ENCODE measurements at places on chromosomes 3 and 15.
A peak's percentile ranks its signal among the peaks of the same experiment; 100 is the strongest.

GRCh38 chr3:197458179-197458707 lies 97.5 kb downstream of the BDH1 start:
- peak; percentile 66 for DNase-seq

- no peak for DNase-seq
Measured at GRCh38 chr3:5185093-5185673, 2.3 kb upstream of the EDEM1 start.

GRCh38 chr3:64387688-64388087 lies 162.4 kb upstream of the PRICKLE2 start:
- DNase-seq: no peak

- no peak for DNase-seq
Measured at GRCh38 chr3:119700920-119701734, 1.7 kb upstream of the CFAP91 start.

- DNase-seq: no peak
Measured at GRCh38 chr15:96117270-96117669, 213.2 kb upstream of the NR2F2 start.

- no peak for DNase-seq
Measured at GRCh38 chr15:67267440-67267839, 12.9 kb downstream of the IQCH start.

DNA sequence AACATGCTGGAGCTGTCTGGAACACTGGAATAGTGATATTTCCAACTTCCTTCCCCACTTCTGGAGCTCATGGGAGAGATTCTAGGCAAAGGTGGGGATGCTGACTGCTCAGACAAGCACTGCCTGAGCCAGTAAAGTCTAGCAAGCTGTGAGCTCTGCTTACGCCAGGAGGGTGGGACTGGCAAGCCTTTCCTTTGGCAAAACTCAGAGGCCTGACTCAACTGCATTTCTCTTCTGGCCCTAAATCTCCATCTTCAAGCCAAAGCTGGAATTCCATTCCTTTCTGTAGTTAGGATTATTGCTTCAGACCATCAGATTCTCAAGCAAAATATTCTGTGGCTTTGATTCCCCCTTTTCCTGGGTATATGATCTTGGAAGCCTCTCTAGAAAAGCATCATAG lies 20.3 kb upstream of the EPB42 start:
- no peak for DNase-seq

- no peak for DNase-seq
Measured at GRCh38 chr3:56885879-56886278, 84.1 kb upstream of the ARHGEF3 start.

DNA sequence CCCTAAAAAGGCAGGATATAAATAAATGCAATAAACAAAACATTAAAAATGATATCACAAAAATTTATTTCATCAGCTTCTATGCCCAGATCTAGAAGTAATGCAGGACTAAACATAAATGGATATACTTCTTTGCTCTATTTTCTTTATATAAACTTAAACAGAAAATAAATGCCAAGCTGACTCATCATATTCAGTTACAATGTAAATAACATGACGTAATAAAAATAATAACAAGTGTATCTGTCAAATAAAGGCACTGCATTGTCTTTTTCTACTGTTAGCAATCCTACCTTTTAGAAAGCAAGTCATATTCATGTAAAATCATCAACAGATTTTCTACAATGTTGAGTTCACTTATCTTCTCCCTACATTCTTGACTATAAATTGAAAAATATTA lies 61.6 kb downstream of the NEK10 start:
- no peak for DNase-seq

GRCh38 chr3:190289989-190290388 lies 32.3 kb downstream of the CLDN1 start:
- DNase-seq: no peak

- DNase-seq: no peak
Measured at GRCh38 chr3:100141586-100141985, 27.3 kb upstream of the FILIP1L start.

- DNase-seq: no peak
Measured at GRCh38 chr15:35723852-35724251, 177.9 kb upstream of the DPH6 start.

DNA sequence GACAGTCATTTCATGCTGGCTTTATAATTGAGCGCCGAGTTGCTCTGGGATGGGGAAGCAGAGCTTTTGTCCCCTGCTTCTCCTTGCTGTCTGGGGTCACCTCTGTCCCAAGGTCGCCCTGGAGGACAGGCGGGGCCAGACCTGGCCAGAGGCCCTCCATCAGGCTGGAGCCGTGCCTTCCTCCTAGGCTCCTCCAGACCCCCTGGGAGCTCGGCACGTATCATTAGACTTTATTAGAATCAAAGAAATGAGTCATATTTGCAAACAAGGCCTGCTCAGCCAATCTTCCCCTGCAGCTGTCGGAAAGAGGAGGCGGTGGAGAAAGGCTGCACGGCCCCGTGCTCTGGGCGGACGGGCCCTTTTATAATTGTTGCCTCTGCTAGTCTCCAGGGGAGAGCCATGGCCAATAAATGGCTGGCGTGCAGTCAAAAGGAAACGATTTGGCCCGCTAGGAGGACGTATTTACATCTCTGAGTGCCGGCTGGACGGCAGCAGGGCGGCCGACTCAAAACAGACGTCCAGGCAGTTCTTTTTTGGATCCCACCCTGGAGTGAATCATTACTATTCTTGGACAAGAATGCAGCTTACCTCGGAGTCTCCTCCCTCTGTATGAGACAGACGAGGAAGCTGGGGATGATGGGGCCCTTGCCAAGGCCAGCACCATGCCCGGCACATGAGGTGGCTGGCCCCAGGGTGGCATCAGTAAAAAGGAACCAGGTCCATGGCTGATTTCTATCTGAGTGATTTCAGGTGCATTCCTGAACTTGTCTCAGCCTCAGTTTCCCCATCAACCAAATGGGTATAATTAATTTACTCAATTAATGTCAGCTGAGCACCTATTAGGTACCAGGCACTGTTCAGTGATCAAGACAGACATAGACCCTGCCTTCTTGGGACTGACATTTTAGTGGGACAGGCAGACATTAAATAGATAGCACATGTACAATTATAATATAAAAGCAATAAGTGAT lies 50.6 kb downstream of the SLC6A6 start:
- DNase-seq: peak; percentile 85

DNA sequence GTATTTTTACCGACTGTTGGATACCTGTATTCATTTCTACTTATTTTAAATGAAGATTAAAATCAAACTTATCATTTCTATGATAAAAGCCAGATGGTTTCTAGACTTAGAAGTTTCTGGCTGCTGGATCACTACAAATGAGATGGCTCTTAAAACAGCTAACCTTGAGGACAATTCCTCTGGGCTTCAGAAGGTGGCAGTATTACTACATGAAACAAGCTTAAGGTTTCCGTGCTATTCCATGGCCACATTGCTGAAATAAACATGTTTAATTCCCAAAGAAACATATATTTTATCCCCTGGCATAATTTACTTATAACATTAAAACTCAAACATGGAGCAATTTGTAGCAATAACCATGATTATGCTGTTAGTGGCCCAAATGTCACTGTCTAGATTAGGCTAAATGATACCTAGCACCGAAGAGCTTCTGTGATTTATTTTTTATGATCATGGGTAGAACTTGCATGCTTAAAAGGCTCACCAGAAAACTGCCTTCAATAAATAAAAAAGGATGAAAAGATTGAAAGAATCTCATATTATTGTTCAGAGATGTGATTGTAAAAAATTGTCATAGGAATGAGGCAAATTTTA lies 204.0 kb upstream of the NANOGP8 start:
- peak; percentile 78 for DNase-seq

GRCh38 chr3:89560568-89560967 lies 453.1 kb downstream of the EPHA3 start:
- no peak for DNase-seq

- DNase-seq: no peak
Measured at GRCh38 chr3:55012091-55012490, 84.2 kb upstream of the LRTM1 start.

DNA sequence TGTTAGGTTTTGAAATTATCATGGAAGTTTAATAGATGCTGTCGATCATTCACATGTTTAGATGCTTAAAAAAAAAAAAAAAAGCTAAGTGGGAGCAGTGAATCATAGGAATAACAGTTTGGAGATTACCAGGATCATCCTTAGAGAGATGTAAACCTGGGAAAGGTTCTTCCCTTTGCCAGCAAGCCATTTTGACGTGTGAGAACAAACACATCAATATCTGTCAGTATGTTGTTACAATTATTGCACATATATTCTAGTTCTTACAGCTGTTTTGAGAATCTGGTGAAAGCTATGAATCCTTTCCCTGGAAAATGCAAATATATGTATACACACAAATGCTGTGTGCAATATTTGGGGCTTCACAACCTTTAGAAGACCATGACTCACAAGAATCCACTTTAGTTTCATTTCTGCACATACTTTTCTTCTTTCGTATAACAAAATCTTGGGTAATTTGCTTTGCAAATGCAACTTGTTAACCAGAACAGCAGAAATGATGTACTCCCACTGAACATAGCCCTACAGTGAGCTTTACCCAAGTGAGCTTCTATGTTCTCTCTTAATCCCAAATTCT lies 12.0 kb downstream of the NFKBIZ start:
- no peak for DNase-seq

GRCh38 chr3:29307295-29307694 lies 26.4 kb downstream of the RBMS3 start:
- DNase-seq: no peak

DNA sequence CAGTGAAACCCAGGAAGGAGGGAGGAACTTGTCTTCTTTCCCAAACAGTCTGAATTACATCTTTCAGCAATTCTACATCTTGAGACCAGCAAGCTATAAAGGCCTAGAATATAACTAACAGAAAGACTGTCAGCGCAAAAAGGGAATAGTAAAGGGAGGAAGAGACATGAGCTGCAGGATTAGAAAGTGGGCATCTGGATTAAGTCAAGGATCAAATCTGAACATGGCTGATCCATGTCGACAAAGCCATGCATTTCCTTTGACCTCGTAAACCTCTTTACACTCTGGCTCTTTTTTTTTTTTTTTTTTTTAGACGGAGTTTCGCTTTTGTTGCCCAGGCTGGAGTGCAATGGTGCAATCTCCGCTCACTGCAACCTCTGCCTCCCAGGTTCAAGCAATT lies 35.4 kb upstream of the KCNMB3 start:
- DNase-seq: no peak

DNA sequence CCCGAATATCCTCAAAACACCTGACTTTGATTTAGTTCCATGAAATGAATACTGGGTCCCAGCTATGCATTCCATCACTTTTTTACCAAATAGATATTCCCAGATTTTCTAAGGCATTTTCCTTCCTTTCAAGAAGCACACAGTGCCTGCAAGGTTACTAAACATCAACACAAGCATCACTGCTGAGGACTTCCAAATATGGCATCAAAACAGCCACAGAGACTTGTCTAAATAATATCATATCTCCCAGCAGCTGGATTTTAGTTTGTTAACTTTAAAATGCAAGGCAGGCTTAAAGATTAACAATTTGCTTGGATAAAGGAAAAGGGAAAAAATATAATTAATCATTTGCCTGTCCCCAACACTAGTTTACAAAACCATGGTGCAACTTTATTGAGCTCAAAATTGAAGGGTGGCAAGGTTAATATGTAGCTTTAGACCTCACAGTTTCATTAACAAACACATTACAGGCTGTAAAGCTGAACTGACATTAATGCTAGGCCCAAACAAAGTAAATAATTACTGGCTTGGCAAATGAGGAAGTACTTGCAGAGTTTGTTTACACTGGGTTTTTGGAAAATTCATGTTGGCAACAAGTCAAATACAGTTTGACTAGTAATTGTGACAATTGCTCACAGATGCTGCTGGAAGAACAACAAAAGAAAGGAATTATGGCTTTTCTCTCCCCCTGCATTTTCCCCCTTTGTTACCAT lies 401.7 kb upstream of the CDIN1 start:
- DNase-seq: peak; percentile 71

DNA sequence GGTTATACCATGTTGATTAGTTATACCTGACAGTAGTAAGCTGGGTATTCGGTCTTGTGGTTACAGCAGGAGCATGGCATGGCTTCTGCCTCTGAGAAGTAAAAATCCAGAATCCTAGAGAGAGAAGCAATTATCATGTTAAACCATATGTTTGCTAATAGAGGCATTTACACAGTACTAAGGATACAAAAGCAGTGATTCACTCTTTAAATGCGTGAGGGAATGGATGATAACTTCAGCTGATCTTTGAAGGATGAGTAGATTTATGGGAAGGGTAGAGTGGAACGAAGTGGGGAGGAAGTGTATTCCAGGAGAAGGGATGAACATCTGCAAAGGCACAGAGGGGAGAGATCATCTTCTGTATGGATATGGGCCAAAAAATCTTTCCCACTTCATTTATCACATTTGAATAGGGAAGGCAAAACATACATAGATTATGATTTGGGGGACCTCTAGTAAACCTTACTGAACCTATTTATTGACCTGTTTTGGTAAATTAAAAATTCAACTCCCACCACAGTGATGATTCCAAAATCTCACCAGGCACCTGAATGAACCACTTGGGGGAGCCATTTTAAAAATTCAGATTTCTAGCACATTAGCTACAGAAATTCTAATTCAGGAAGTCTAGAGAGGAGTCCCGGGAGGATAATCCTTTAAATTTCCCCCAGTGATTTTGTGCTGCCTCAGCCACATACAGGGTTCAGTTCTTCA lies 35.1 kb downstream of the IGSF10 start:
- peak; percentile 52 for DNase-seq

GRCh38 chr3:59451800-59452746 lies 402.2 kb upstream of the CFAP20DC start:
- no peak for DNase-seq

DNA sequence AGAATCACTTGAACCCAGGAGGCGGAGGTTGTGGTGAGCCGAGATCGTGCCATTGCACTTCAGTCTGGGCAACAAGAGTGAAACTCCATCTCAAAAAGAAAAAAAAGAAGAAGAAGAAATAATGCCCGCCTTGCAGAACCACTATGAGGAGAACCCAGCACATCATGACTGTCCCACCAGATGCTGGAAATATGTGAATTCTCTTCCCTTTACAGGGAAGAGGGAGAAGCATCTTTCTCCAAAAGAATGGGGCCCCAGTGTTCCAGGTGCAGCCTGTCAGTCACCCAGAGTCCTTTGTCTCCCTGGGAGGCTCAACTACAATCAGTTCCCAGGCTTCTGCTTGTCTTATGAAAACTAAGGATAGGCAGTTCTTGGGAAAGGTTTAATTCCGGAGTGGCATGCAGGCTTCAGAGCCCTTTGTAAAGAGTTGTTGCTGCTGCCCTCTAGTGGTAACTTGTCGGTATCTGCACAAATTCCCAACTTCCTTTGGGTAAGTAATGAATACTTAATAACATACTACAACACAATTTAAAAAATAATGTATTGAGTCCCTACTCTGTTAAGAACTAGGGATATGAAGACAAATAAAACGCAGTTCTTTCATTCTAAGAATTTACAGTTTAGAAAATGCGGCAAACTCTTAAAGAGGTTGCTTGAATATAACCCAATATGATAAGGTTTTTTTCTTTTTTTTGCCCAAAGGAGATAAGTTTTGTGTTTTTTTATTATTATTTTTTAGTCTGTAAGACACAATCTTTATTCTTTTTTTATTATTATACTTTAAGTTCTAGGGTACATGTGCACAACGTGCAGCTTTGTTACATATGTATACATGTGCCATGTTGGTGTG lies 18.6 kb upstream of the TICRR start:
- DNase-seq: peak; percentile 93

- DNase-seq: no peak
Measured at GRCh38 chr3:127135241-127136023, 57.5 kb upstream of the PRR23E start.

Measured in HT-29 (cell line).